NK-92 treated with Interleukin-12 subunit alpha and Interleukin-12 subunit beta, amount 100 ng/mL, for 24 hours (cell line): ENCODE measurements at places on chromosomes 2 and 18.

DNA sequence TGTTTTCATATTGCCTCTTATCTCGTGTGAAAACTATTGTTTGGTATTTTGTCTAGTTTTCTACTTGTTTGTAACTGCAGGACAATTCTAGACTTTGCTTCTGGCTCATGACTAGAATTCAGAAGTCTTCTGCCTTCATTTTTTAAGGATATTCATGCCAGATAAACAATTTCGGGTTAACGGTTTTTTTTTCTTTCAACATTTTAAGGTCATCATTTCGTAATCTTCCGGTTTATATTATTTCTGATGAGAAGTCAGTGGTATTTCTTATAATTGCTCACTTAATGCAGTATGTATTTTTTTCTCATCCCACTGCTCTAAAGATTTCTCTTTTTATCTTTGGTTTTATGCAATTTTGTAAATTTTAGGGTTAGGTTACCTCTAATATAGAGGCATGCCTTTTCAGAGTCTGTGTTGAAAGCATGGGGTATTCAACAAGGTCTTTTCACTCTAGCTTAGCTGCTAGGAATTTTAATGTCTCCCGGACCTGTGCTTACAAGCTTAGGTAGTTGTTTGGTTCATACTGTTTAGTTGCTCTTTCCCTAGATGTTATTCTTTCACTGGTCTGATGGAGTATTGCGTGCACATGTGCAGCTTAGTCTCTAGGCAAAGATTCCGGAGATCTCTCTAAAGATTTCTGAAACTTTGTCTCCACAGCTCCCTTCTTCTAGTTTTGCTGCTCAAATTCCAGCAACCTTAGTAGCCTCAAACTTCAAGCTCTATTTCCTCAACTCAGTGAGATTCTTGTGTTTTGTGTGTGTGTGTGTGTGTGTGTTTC is 198.1 kb downstream of the MCFD2 start:
- DNase-seq: no peak

DNA sequence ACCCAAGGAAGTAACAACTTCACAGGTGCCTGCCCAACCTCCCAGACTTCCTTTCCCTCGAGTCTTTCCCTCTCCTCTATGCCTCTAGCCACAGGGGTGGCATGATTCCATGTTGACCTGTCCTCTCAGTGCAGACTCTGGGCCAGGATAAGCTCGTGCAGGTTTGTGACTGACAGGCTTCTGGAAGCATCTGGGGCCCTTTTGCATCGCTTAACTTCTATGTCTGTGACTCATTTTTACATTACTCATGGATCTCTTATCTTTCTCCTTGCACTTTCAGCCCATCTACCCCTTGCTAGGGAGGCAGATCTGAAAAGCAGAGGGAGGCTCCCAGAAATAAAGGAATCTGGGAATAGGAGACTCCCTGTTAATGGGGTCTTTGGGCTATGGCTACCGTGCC is 98.5 kb upstream of the RIOK3 start:
- DNase-seq: peak; percentile 10

DNA sequence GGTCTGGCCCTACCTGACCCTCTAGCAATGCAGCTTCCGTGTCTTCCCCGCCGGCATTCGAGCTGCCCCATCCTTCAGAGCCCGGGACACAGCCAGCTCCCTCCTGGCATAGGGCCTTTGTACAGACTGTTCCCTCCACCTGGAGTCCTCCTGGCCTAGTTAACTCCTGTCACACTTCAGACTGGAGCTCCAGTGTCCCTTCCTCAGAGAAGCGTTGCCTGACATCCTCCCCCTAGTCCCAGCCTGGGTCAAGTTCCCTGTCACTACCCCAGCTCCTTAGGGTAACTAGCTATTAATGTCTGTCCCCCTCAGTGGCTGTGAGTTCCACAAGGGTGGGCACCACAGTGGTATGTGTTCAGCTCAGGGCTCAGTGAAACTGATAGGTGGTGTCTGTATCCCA is 45.5 kb upstream of the LOXHD1 start:
- DNase-seq: no peak

GRCh38 chr18:44741085-44741484 is 60.4 kb downstream of the SETBP1 start:
- DNase-seq: no peak

- no peak for DNase-seq
Measured at GRCh38 chr18:47513614-47514013, 262.2 kb upstream of the SKOR2 start.

DNA sequence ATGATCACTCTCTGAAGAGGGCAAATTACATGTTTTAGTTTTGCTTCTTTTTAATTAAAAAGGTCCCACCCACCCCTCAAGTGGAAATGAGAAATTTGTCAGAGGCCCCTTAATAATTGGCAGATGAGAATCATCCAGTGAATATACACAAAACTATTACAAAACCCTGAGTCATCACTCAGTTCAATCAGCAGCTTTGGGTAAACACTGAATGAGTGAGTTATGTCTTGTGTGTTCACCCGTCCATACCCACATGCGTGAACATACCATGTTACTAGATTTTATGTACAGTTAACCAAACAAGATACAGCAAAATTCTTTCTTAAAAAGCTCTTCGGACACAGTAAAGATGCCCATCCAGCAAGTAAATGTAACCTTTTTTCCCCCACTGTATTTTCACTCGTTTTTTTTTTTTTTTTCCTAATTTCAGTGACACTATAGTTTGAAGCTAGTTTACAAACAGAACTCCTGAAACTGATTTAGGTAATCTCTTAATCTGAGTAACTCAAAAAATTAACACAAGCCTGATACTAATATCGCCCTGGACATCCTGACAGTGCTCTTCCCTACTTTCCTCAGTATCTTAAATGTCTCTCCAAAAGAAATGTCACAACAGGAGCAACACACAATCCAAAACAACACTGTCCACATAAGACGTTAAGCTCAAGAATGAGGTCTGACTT is 1.4 kb downstream of the PSME4 start:
- DNase-seq: no peak

DNA sequence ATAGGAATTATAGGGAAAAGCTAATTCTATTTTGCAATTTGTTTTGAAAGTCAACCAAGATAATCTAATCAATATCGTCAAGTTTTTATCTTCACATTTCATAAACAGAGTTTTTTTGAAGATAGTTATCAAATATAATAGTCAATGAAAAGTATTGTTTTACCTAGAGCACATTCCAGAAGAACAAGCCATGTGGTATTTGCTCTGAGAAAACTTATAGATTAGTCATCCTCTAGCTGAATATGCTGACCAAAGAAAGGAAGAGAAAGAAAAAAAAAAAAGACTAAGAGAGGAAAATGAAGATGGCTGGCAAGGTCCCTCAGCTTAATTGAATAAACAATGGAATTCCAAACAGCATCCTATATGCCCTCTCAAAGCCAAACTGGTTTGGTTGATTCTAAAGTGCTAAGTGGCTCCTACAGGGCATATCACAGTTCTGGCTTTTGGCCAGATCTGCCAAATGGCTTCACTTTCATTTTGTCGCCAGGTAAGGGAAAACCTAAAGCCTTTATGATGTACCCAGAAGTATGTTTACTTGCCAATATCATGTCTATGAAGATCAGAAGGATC is 132.6 kb downstream of the VWC2L start:
- DNase-seq: no peak

DNA sequence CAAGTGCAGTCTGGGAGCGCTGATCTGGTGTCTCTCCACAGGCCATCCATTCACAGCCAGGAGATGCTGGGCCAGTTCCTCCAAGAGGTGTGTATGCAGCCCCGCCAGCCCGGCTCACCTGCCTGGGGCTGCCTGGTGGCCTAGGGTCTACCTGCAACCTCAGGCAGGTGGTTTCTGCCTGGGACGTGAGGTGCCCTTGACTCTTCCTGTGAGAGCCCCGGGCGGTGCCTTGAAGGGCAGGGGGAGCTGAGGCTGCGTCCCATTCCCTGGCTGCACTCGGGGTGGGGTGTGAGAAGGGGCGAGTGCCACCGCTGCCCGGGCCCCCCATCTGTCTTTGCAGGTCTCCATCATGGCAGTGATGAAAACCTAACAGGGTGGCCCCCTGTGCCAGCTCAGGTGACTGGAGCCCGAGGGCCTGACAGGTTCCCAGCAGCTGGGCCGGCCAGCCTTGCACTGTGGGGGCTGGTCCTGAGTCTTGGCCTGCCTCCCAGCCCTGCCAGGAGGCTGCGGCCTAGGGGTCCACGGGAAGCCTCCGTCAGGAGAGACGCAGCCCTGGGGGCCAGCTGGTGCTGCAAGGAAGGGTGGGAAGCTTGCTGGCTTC is 11.9 kb downstream of the CAPN10 start:
- DNase-seq: no peak

GRCh38 chr2:190561094-190561493 is 26.6 kb upstream of the NEMP2 start:
- DNase-seq: no peak

DNA sequence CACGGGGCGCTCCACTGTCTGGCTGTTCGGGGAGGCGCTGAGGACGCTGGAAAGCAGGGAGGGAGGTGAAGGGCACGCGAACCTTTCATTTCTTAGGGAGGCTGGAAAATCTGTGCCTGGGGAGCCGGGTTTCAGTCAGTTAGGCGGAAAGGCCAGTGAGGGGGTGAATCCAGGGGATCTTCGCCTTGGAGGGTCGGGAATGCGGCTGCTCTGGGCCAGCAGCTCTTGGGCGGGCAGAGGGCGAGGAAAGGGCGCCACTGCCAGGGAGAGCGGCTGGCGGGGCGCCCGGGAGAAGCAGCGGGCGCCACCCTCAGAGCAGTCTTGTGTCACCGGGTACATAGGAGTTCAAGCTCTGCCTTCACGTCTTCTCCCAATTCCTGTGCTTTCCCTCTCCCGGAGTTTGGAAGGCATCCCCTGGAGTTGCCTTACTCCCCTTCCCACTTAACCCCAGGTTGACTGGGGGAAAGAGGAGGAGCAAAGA is 1.4 kb downstream of the CCDC85A start:
- DNase-seq: no peak
